ENCODE measurements at places on chromosomes 3 and 15. TPM values are rescaled to one million over a fixed set of nuclear protein-coding genes. Genes with fewer than 3 reads are reported as not detected.

DNA sequence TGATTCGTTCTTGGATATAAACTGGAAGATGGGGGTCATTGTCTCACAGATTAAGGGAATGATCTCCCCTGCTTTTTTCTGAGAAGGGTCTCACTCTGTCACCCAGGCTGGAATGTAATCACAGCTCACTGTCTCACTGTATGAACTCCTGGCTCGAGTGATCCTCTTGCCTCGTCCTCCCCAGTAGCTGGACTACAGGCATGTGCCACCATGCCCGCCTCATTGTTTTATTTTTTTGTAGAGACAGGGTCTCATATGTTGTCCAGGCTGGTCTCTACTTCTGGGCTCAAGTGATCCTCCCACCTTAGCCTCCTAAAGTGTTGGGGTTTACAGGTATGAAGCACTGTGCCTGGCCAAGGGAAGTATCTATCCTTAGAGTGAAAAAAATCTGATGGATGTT, 5.4 kb downstream of the OXSR1 start:
- no peaks in the 10 kb centered on the region for H3K36me3 ChIP-seq
- no peak for DNase-seq
- H3K4me3 ChIP-seq = no peak overlapping the region
- peaks cover 28% of the 10 kb centered on the region for H3K4me1 ChIP-seq
- no peaks in the 10 kb centered on the region for H3K27me3 ChIP-seq

Gene FANCD2OS
- not detected for total RNA-seq

Gene ZNF620
- 13.6 TPM for total RNA-seq

Gene TM4SF1
- not detected for total RNA-seq

Gene GNAT1
- not detected for total RNA-seq

Gene CACNA1D
- total RNA-seq = 1.7 TPM

Measured in GM23338 (cell line).